ENCODE measurements at places on chromosomes 5 and 9. TPM values are rescaled to one million over a fixed set of nuclear protein-coding genes. Genes with fewer than 3 reads are reported as not detected.

The MYMK gene
- total RNA-seq: not detected

The TAF1L gene
- not detected for total RNA-seq

The CRHBP gene
- total RNA-seq: 0.79 TPM

The PCDHA1 gene
- total RNA-seq: not detected

The FAM221B gene
- not detected for total RNA-seq
